ENCODE measurements at places on chromosomes 7 and 10. TPM values are rescaled to one million over a fixed set of nuclear protein-coding genes. Genes with fewer than 3 reads are reported as not detected.

DNA sequence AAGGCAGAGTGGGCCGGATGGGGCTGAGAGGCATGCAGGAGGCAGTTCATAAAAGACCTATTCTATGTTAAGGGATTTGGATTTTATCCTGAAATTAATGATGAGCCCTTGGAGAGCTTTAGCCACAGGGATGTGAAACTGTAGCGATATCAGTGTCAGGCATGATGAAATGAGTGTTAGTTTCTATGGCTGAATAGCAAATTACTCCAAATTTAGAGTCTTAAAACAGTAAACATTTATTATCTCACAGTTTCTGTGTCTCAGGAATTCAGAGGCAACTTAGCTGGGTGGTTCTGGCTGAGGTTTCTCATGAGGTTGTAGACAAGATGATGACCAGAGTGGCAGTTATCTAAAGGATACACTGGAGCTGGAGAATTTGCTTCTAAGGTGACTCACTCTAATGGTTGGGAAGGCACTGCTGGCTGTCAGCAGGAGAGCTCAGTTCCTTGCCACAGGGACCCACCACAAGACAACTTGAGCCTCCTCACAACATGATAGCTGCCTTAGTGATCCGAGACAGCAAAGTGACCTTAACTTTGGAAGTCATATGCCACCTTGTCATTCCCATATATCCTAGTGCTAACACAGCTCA, 36.7 kb upstream of the SFTPD start:
- DNase-seq = no peak

The NUTM2E gene
- total RNA-seq = not detected

GRCh38 chr7:155788616-155789000, 23.7 kb downstream of the SHH start:
- DNase-seq = no peak

The TSPAN13 gene
- total RNA-seq = 6.4 TPM

- no peak for DNase-seq
Measured at GRCh38 chr7:80185571-80185970, 50.9 kb downstream of the GNAI1 start.

The IKZF1 gene
- 57.8 TPM for total RNA-seq

- no peak for DNase-seq
Measured at GRCh38 chr7:128446306-128446705, 9.4 kb upstream of the HILPDA start.

GRCh38 chr10:5940807-5941218, 36.5 kb downstream of the IL15RA start:
- no peak for DNase-seq

- no peak for DNase-seq
Measured at GRCh38 chr7:115827305-115828045, 203.1 kb downstream of the TFEC start.

- no peak for DNase-seq
Measured at GRCh38 chr7:35036361-35037171, 719 bp downstream of the DPY19L1 start.

- no peak for DNase-seq
Measured at GRCh38 chr10:11795101-11795920, 27.8 kb upstream of the PROSER2 start.

DNA sequence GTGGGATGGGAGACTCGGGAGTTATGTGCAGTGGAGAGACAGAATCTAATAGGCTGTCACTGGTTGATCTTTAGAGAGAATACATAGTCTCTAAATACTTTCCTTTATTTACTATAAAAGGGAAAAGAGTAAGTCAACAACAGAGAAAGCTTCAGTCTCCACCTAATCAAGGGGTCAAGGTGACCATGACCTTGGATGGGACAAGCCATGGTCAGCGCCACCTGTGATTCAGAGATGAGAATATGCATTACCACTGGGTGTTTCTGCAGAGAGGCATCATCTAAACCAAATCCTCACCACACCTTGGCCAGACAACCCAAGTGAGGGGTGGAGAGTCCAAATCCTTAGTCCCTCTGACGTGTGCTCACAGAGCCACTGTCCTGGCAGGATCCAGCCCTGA, 39.9 kb downstream of the TNS3 start:
- no peak for DNase-seq

GRCh38 chr7:134320201-134320600, 3.5 kb upstream of the SLC35B4 start:
- DNase-seq = no peak

The TRPV5 gene
- not detected for total RNA-seq

GRCh38 chr7:309586-310228, 19.7 kb downstream of the FOXL3 start:
- no peak for DNase-seq

The BHLHA15 gene
- total RNA-seq = not detected

- no peak for DNase-seq
Measured at GRCh38 chr7:25852939-25853271, 299.1 kb upstream of the NFE2L3 start.

Data from thoracic aorta (tissue), 2 donors.